ENCODE measurements at places on chromosomes 5 and 9.

- no peak for DNase-seq
Measured at GRCh38 chr5:56029457-56029856, 34.7 kb upstream of the IL6ST start.

DNA sequence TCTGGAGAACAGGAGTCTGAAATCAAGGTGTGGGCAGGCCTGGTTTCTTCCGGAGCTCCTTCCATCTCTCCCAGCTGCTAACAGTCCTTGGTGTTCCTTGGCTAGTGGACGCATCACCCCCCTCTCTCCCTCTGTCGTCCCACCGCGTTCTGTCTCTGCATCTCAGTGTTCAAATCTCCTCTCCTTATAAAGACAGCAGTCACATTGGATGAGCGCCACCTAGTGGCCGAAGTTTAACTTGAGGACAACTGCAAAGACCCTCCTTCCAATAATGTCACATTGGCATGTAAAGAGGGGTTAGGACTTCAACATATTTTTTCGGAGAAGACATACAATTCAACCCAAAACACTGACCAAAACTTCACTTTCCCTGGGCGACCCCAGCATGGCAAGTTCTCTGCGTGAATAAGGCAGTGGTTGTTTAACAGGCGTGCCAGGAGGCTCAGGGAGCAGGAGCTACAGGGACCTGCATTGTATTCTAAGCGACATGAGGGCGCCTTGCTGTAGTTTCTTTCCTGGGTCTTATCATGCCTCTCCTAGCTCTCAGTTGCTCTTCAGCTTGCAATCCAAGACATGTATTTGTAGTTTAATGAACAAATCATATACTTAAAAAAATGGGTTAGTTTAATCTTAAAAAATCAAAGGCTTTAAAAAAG, 27.9 kb upstream of the BASP1 start:
- DNase-seq: peak; percentile 93

DNA sequence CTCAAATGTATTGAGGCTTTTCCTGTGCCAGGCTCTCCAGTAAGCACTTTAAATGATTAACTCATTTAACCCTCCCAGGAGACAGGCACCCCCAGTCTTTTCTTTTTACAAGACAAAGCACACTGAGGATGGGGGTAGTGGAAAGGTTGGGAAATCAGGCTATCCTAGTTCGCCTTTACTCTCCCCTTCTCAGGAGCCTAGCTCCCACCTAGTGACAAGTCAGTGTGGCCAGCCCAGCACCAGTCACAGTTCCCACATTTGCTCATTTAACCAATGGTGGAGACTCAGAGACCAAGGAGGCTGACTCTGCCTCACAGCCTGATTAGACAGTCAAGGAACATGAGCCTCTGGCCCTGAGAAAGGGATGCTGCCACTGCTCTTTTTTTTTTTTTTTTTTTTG, 3.5 kb downstream of the ALDH7A1 start:
- no peak for DNase-seq

- DNase-seq: no peak
Measured at GRCh38 chr5:21704974-21705668, 1148.0 kb downstream of the CDH12 start.

- DNase-seq: no peak
Measured at GRCh38 chr9:130448771-130449603, 4.2 kb downstream of the ASS1 start.

GRCh38 chr9:27212621-27213020, 84.3 kb downstream of the EQTN start:
- no peak for DNase-seq

DNA sequence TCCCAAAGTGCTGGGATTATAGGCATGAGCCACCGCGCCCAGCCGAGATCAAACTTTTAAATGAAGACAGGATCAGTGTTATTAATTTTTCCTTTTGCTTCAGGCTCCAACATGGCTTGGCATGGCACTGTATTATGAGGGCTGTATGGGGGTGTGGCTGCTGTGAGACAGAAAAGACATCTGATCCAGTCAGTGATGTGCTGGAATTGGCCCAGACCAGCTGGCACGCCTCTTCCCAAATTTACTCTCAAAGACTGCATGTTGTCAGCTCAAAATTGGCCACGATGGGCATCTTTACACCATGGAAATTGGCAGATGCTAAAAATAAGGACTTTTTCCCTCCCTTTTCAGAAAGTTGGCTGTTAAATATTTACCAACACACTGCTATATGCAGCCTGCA, 12.1 kb upstream of the COL27A1 start:
- DNase-seq: no peak

- no peak for DNase-seq
Measured at GRCh38 chr5:135537271-135537670, 1.5 kb upstream of the NEUROG1 start.

- DNase-seq: no peak
Measured at GRCh38 chr5:125023673-125024072, 277.2 kb upstream of the ZNF608 start.

DNA sequence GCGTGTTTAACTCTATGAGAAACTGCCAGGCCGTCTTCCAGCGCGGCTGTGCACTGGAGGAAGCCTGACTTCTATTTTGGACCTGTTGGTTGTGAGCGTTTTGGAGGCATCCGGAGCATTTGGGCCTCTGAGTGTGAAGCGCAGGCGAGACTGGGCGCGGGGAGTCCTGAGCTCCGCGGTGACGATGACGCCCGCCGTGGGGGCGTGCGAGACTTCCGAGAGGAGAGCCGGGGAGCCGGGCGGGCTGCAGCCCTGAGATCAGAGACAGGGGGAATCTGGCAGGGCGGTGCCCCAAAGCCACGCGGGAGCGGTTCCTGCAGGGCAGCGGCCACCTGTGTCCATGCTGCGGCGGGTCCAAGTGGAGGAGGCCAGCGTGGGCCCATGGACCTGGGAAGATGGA, 47.4 kb downstream of the NTNG2 start:
- no peak for DNase-seq

GRCh38 chr5:115267617-115268016, 4.9 kb upstream of the PGGT1B start:
- DNase-seq: no peak

DNA sequence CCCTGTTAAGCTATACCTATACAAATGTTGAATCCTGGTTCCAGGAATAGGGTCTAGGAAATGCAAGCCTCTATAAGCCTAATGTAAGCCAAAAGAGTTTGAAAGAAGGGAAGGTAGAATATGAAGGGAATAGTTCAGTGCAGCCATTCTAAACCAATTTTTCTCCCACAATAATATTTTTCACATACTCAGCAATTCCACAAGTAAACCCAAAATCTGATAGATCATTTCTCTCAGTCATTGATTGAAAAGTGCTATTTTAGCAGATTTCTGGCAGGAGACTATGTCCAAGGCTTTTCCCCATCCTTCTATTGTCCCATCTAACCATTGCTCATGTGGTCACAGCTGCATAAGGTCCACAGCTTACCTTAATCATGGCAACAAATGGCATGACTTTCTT, 20.7 kb upstream of the PLAC8L1 start:
- no peak for DNase-seq

DNA sequence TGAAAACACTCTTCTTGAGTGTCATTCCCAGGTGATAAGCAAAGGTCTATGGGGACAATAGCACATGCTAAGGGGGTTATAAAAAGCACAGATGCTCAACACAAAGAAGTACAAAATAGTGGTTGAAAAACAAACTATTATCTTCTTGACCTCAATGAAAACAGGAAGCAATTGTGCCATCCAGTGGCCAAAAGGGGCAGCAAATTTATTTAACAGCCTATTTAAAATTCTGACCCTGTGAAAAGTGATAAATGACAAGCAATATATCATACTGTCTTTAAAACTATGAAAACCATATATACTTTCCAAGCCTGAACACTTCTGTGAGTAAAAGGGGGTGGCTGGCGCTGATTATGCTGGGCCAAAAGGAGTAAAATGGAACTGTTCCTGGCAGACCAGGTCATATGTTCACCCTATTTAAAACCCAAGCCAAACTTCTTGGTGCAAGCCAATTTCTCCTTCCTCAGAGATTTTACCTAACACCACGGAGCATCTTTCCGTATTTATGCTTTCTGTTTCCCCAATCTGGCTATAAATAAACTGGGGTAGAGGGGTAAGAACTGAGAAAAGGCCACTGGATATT, 29.7 kb downstream of the TEX10 start:
- DNase-seq: peak; percentile 44

- no peak for DNase-seq
Measured at GRCh38 chr5:107636555-107636954, 34.2 kb downstream of the EFNA5 start.

GRCh38 chr9:83670381-83670780, 37.4 kb downstream of the UBQLN1 start:
- DNase-seq: no peak

DNA sequence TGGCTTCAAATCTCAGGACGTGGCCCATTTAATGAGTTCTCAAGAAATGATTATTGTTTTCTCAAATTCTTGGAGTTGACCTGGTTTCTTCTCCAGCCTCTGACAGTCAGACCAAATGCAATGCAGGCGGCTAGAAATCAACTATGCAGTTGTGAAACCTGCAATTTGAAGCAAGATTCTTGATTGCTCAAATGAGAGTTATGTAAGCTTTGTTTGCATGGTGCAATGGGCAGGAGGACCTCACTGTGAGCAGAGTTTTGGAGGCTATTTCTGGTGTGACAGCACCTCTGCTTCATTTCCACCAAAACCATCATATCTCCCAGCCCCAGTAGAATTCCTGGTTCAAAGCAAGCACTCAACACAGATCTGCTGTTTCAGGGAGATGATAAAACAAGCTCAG, 500.0 kb upstream of the KLF4 start:
- DNase-seq: no peak

DNA sequence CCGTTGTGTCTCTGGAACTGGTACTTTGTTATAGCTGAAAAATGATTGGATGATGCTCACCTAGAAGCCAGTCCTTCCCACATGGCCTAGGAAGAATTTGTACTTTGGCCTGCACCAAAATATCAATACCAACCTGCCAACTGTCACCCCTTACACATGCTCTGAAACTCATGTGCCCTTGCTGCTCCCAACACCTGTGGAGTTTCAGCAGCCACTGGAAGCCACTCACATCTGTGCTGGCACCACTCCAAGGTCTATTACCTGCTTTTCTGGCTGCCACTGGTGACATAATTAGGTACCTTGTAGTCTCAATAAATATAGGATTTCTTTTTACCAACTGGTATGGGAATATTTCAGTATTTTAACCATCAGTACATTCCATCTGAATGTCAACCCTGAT, 363.6 kb downstream of the SH3GL2 start:
- DNase-seq: no peak

DNA sequence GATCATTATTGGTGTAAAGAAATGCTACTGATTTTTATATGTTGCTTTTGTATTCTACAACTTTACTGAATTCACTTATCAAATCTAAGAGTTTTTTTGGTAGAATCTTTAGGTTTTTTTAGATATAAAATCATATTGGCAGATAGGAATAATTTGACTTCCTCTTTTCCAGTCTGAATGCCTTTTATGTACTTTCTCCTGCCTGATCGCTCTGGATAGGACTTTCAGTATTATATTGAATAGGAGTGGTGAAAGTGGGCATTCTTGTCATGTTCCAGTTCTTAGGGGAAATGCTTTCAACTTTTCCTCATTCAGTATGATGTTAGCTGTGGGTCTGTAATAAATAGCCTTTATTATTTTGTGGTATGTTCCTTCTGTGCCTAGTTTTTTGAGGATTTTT, 8.3 kb downstream of the AHRR start:
- no peak for DNase-seq

- DNase-seq: no peak
Measured at GRCh38 chr5:72555871-72556270, 48.7 kb upstream of the ZNF366 start.

GRCh38 chr5:59008816-59009473, 426.1 kb downstream of the RAB3C start:
- DNase-seq: no peak

DNA sequence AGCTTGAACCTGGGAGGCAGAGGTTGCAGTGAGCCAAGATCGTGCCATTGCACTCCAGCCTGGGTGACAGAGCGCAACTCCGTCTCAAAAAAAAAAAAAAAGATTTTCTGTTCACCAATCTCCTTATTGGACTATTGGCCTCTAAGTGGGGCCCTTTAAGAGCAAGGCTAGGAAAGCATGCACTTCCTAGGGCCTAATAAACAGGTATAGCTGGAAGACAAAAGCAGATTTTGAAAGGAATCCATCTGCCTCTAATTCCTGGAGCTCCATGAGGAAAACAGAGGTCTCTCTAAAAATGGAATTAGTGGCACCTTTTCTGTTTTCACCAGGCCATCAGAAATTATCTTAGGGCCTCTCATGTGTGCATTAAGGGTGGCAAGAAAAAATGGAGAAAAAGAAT, 70.0 kb downstream of the RGMB start:
- DNase-seq: no peak

DNA sequence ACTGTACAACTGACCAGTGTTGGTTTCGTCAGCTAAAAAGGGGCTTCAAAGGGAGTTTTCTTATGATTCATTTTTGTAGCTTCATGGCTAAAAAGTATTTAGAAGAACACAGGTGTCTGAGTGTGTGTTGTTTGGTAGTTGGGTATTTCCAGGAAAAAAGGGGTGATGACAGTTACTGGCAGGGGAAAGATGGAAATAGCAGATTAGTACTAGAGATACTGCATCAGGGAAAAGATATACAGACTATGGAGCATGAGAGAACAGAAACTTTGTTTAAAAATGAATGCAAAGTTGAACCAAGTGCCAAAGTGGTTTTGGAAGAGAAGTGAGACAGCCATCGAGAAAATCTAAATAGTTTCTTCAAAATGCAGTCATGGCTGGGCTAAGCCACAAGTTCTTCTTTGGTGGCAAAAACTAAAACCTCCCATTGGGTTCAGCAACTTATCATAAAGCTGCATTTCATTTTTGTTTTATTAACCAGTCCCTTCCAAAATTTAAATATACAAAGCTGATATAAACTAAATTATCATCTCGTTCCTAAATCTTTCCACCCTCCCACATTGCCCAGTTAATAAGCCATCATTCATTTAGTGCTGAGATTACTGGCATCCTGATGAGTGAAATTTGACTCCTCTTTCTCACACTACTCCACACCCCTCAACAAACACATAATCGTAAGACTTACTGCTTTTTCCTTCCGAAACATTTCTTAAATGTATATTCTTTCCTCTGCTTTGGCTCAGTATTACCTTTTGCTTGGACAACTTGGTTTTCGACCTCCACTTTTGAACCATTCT, 33.5 kb downstream of the ELL2 start:
- DNase-seq: no peak

- no peak for DNase-seq
Measured at GRCh38 chr5:95445442-95445841, 54.3 kb downstream of the FAM81B start.

- no peak for DNase-seq
Measured at GRCh38 chr9:129262261-129262660, 84.2 kb upstream of the IER5L start.

DNA sequence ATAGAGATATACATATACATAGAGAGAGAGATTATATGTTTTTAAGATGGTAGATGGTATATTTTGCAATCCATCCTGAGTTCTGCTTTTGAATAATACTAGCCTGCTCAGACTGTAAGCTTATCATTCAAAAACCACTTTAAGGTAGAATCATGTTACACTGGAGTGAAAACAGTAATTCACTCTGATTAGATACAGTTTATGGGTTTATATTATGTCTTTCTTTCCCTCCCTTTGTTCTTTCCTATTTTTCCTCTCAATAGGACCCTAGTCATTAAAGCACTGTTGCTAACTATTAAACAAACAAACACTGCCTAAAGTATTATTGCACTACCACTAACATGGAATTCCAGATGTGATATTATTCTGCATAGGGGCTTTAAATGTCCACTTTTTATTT, 202.0 kb downstream of the ADAMTSL1 start:
- no peak for DNase-seq
